Activated B cell treated with CpG ODN at 0.5 μM for 24 hours (primary cell): ENCODE measurements at places on chromosomes 3 and 15.

DNA sequence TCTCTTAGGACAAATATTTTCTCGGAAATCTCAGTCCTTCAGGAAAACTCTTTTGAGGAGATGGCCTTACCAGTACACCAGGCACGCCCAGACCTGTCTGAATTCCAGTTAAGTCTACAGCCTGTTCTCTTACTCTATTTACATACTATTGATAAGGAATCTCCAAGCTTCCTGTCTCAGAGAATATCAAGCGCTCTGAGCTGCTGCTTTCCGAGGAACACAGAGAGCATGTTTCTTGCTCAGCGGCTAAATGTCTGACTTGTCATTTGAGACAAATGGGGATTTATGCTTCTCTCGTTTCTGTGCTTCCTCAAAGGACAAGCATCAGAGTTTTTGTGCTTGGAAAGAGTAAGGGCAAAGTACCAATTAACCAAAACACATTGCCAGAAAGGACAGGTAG is 112.4 kb upstream of the CCDC54 start:
- DNase-seq, result no peak

DNA sequence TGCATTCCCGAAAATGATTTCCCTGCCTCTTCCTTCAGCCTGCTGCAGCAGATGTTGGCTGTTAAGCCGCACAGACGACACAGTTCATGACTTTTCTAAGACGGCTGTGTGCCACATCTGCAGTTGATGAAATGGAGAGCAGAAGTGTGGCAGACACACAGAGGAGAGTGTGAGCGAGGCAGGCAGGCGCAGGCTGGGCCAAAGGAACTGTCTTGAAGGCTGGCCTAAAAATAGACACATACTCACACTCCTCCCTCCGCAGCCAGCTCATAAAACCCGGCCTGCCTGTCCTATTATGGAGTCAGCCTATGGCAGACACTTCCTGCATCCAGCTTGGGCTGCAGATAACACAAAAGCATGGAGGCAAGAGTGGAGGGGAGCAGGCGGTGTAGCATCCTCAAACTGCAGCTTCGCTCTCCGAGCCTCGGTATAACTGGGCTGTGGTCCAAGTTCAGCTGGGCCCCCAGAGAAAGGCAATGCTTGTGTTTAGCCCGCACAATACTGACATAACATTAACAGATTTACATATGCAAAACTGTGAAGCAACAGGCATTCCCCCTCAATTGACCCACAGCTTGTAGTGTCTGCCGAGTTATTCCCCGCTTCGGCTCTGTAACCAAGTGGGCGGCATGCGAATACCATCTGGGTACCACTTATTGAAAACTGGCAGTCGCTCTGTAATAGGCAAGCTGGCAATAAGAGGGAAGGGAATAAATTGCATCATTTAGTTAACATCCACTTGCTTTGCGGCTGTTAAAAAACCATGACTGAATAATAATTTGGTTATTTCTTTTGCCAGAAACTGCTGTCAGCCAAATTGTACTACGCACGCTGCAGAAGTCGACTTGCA is 40.8 kb downstream of the FOXP1 start:
- no peak for DNase-seq

DNA sequence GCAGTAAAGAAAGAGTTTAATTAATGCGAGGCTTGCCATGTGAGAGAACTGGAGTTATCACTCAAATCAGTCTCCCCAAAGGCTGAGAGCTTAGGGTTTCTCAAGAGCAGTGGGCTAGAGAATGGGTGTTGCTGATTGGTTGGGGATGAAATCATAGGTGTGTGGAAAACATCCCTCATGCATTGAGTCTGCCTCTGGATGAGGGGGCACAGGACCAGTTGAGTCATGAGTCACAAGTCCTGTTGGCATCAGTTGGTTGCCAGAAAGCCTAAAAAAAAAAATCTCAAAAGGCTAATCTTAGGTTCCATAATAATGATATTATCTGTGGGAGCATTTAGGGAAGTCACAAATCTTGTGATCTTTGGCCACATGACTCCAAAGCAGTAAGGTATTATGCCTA is 800.3 kb downstream of the TUSC7 start:
- DNase-seq, result no peak

DNA sequence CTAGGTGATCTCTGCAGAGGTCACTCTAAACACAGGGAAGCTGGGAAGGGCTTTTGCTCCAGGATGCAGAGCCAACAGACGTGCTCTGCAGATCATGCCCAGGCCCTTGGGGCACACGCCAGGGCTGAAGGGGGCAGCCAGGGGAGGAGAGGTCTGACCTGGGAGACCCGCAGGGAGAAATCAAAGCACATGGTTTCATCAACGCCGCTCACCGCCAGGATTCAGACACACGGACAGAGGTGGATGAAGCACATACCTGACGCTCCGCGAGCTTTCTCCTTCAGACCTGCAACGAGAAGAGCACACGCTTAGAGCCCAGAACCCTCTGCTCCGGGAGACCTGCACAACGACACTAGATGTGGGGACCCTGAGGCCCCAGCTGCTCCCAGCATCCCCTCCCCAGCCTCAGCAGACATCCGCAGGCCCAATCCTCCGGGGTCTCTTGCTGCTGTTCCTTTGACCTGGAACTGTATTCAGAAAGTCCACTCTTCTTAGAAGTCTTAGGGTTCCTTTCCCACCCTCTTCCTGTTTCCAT is 90.7 kb upstream of the IQSEC1 start:
- DNase-seq, result no peak

DNA sequence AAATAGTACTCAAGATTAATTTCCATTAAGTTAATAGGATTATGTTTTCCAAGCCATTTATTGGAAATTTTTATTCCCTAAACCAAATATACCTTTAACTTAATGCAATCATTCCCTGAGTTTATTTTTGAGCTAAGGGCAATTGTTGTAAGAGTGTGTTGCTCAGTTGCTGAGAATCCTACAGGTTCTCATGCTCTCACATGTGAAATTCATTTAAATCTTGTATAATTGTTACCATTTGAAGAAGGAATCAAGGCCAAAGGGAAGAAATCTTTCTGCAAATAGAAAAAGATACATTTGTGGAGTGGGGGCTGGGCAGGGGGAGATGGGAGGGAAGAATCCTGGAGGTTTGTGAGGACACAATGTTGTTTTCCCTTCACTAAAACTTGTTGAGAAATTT is 202.7 kb upstream of the STRIT1 start:
- DNase-seq, result no peak
